ENCODE measurements at places on chromosomes 1 and 21. TPM values are rescaled to one million over a fixed set of nuclear protein-coding genes. Genes with fewer than 3 reads are reported as not detected.

Gene AJAP1
- total RNA-seq = not detected

Gene UMODL1
- not detected for total RNA-seq

Gene SLC45A1
- 10.3 TPM for total RNA-seq

Gene UBE2U
- not detected for total RNA-seq

Gene RIPPLY3
- 0.78 TPM for total RNA-seq
